ENCODE measurements at places on chromosomes 3 and 15.

- DNase-seq, result no peak
Observed at GRCh38 chr15:48374472-48374871, 43.2 kb downstream of the DUT start.

- DNase-seq, result no peak
Observed at GRCh38 chr3:113638910-113639309, 57.5 kb downstream of the USF3 start.

DNA sequence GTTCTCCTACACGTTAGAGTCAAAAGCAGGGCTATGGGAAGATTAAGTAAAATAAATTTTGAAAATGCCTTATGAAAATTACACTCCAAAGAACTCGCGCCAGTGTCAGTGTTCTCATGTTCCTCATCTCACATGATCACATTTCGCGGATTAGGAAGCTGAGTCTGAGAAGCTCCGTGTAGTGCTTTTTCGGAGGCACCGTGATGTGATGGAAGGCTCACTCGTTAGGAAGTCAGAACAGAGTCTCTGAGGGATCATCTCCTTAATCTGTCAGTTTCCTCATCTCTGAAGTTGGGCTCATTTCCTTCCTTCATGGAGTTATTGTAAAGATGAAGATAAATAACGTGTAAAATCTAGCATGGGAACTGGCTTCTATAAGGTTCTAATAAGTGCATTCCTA is 3.2 kb downstream of the ADIPOQ start:
- no peak for DNase-seq

- DNase-seq, result no peak
Observed at GRCh38 chr15:29223640-29224039, 46.0 kb downstream of the NSMCE3 start.

DNA sequence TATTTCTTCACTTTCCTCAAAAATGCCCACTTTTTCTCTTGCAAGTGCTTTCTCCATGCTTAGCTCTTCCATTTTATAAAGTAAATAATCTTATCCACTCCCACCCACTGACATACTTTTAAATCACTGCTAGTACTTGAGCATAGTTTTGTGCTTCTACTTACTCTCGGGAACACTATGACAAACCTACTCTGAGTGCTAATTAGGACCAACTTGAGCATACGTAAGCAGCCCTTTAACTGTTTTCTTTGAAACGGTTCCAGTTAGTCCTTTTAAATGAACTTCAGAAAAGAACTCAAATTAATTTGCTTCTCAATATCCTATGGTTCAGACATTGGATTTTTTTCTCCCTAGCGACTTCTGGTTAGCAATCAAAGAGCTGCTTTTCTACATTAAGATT is 280.0 kb upstream of the SOX2 start:
- DNase-seq, result no peak

DNA sequence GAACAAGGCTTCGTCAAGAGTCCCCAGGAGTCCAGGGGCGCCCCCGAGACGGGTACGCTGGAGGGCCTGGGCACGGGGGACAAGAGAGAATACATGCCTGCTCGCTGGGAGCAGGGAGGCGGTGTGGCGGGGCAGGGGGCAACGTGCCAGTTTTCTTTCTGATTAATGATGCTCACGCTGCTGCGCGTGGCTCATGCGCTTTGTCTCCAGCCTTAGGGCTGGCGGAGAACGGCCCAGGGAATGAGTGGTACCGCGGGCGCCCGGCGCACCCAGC is 408 bp upstream of the ARPP21 start:
- no peak for DNase-seq

DNA sequence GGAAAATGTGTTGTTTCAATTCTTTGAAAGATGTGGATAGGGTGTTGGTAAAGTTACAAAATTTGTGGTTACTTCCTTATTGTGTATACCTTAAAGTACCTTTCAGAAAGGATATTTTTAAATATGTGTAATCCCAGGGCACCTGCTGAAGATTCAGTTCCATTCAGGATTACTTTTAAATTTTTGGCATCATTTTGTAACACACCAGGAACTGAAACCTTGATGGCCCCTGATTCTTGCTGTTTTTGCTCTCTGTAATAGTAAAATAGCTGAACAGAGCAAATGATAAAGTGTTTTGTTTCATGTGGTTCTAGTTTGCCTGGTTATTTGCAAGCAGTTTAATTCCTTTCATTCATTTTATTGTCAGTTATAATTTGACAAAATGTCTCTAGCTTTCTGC is 160.9 kb downstream of the KLHL25 start:
- DNase-seq, result no peak

- no peak for DNase-seq
Observed at GRCh38 chr3:53809764-53810400, 36.3 kb downstream of the CHDH start.

GRCh38 chr15:73028031-73028430 is 24.2 kb upstream of the NEO1 start:
- DNase-seq, result no peak

GRCh38 chr15:58564981-58565380 is 133.2 kb downstream of the LIPC start:
- no peak for DNase-seq

GRCh38 chr3:32143849-32144757 is 37.7 kb downstream of the GPD1L start:
- DNase-seq, result peak; percentile 85

DNA sequence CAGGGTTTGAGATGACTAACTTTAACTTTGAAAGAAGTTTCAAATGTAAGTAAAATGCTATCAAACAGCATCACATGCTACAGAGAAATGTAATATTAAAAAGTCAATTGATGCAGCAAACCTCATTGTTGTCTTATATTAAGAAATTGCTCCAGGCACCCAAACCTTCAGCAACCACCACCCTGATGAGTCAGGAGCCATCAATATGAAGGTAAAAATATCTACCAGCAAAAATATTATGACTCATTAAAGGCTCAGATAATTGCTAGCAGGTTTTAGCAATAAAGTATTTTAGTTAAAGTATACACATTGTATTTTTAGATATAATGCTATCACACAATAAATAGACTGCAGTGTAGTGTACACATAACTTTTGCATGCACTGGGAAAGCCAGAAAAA is 746.3 kb downstream of the ZPLD1 start:
- no peak for DNase-seq

- no peak for DNase-seq
Observed at GRCh38 chr15:97479957-97480356, 480.5 kb upstream of the ARRDC4 start.

DNA sequence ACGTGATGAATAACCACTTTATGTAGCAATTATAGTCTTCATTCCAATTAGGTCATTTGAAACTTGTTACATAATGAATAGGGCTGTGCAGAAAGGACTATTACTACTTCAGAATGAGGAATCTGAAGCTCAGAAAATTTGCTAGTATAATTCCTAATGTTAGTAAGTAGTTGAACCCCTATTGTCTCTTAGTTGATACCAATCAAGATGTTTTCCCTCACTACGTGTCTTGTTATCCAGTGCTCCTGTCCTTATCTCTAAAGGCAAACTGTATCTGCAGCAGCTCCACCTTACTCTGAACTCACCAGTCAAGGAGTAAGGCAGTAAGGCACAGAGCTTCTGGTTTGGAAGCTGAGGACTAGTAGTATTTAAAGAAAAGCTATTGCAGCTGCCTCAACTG is 32.0 kb downstream of the RAB11A start:
- no peak for DNase-seq

- DNase-seq, result peak; percentile 74
Observed at GRCh38 chr3:138479438-138479863, 45.0 kb downstream of the ESYT3 start.

GRCh38 chr3:143429628-143430514 is 310.3 kb downstream of the CHST2 start:
- DNase-seq, result no peak

GRCh38 chr3:57179580-57180410 is 14.6 kb upstream of the IL17RD start:
- peak; percentile 38 for DNase-seq

GRCh38 chr3:195407531-195408409 is 35.0 kb downstream of the ACAP2 start:
- DNase-seq, result no peak

DNA sequence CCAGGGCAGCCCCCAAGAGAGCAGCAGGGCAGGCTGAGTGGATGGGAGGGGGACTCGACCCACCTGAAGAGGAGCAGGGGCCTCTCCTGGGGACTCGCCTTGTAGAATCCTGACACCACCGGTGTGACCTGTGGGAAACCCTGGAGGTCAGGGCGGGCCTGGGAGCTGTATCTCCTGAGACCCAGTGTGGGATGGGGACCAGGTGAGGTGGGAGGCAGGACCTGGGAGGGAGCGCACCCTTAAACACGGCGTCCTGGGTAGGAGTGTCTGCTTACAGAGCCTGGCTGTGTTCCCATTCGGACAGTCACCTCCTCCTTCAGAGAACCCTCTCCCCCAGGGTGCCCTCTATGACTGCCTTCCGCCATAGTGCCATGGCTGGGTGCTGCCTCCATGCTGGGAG is 27.1 kb downstream of the C15orf39 start:
- no peak for DNase-seq

GRCh38 chr3:198081421-198081844 is 121.4 kb downstream of the LMLN start:
- no peak for DNase-seq

DNA sequence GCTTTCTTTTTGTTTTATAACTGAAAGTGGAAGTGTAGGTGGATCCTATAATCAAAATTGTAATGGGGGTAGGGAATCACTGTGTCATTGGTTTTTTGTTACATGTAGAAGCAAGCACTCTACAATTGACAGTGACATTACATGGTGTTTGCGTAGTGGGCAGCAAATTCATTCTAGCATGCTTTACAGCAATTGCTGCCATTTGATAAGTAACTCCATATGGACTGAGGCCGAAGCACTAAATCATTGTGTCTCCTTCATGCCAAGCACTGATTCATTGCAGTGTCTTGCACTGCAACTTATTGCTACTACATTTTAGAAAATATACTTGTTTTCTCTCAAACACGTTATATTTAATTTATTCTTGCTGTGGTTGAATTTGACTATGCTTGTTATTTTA is 933.9 kb downstream of the NSUN3 start:
- DNase-seq, result no peak

GRCh38 chr15:82999905-83000671 is 11.4 kb downstream of the C15orf40 start:
- peak; percentile 86 for DNase-seq

Data from OCI-M1 (cell line).